AG04449 (cell line): ENCODE measurements at places on chromosomes 16 and 17.
A peak's percentile ranks its signal among the peaks of the same experiment; 100 is the strongest.

GRCh38 chr16:56689171-56689570 is 6.9 kb downstream of the MT1X start:
- no peak for DNase-seq

DNA sequence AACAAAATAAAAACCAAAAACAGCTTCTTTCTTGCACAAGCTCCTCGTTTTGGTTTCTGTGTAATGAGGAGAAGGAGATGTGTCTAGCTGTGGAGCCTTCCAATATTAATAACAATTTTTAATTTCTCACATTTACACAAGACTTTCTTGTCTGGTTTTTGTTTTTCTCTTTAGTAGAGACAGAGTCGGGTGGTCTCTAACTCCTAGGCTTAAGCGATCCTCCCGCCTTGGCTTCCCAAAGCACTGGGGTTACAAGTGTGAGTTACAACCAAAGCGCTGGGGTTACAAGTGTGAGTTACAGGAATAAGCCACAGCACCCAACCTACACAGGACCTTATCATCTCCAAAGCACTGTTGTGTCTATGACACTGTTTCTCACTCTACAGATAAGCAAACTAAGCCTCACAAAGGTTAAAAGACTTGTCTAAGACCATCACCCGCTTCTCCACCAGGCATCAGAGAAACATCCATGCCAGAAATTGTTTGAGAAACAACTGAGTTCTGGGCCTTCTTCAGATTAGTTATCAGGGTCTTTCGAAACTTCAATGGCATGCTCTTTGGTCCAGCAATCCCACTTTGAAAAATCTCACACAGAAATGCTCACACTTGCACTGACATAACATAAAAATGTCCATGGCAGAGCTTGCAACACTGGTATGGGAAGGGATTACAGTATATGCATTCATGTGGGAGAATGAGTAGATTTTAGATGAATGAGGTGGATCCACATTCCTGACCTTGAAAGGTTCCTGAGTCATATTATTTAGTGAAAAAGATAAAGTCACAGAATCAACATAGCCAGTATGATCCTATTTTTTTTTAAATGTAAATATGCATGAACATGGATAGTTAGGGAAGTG is 3.9 kb downstream of the ABAT start:
- peak; percentile 61 for DNase-seq

GRCh38 chr16:23987443-23987842 is 151.7 kb downstream of the PRKCB start:
- DNase-seq: no peak

- DNase-seq: no peak
These were observed 9.5 kb upstream of the IGFBP4 start for GRCh38 chr17:40433551-40434415.

DNA sequence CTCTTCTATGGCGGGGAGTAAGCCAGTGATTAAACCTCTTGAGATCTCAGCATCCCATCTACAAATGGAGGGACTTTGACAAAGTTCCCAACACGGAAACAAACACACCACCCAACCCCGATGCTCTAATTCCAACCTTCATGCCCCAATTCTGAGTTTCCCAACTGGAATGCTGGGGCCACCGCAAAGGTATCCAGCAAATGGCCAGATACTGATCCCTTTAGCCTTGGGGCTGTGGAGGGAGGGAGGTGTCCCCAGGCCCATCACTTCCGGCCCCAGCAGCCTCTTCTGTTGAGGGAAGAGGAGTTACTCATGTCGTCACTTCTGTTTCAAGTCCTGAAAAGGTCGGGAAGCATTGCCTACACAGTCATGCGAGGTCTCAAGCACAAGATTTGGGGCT is 154.8 kb upstream of the RPH3AL start:
- DNase-seq: no peak

- no peak for DNase-seq
These were observed 1.6 kb downstream of the EIF4A3 start for GRCh38 chr17:80145076-80146075.

GRCh38 chr16:86877108-86877507 is 298.8 kb downstream of the FOXL1 start:
- DNase-seq: no peak

GRCh38 chr16:56373003-56373402 is 52.3 kb downstream of the AMFR start:
- no peak for DNase-seq

DNA sequence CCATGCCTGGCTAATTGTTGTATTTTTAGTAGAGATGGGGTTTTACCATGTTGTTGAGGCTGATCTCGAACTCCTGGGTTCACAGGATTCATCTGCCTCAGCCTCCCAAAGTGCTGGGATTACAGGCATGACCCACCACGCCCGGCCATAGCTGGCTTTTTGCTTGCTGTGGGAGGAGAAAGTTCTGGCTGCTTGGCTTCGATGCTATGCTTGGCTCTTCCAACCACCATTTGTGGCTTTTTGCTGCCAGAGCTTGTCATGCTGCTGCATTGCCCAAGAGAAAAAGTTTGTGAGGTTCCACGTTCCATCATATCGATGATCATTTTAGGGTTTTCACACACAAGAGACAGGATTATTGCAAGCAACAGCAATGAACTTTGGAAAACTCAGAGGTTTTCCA is 16.2 kb downstream of the BMERB1 start:
- DNase-seq: no peak

- no peak for DNase-seq
These were observed 13.8 kb upstream of the ZNF469 start for GRCh38 chr16:88368994-88369393.

DNA sequence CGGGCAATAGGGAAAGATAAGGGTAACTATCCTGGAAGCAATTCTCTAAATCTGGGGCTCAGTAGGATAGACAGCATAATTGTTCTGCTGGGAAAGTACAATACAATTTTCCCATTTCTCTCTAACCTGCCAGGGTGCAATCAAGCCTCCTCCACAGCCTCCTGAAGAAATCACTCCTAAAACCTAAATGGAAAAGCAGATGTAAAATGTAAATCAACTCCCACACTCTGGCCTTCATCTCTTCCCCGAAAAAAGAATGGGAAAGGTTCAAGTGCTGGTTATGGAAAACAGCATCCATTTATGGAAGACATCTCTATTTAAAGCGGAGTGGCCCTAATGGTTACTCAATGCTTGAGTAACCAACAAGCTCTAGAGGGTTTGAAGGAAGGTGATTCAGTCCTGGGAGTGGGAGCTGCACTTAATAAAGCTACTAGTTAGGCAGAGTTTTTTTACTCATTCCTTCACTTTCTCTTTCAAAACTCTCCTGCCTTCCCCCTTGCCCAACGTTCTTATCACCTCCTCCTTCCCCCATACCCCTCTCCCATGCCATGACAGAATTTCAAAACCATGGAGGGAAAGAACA is 5.1 kb downstream of the MMD start:
- DNase-seq: no peak

DNA sequence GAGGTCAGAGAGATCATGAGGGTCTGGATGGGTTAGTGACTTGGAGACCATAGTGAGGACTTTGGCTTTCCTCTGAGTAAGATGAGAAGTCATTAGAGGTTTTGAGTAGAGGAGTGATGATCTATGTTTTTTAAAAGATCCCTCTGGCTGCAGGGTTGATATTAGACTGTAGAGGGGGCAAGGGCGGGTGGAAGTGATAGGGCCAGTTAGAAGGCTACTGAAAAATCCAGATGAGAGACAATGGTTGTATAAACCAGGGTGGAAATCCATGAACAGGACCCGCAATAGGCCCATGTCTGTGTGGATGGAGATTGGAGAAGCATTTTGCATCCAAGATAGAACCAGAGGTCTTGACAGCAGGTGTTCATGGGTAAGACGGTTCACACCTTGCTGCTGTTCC is 9.8 kb downstream of the ITGAL start:
- DNase-seq: no peak

DNA sequence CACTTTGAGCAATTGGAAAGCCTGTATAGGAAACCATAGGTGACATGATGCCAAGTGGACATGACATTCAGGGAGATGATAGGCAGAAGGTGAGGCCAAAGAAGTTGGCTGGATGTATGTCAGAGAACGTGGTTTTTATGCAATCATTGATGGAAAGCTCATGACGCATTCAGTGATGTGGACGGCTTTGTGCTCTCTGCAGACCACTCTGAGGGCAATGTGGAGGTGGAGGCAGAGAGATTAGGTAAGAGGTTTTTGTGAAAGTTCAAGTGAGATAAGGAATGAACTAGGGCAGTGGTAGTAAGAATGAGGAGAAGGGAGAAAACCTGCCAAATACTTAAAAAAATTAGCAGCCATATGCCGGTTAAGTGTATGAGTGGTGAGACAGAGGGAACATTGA is 99.0 kb downstream of the PRKCA start:
- DNase-seq: no peak

DNA sequence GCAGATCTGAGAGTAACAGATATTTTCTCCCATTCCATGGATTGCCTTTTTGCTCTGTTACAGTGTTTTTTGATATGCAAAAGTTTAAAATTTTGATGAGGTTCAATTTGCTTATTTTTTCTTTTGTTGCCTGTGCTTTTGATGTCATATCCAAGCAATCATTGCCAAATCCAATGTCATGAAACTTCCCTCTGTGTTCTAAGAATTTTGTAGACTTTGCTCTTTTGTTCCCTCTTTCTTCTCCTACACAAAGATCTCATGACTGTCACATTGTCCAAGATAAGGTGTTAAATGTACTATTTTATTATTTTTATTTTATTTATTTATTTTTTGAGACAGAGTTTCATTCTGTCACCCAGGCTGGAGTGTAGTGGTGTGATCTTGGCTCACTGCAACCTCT is 18.9 kb upstream of the KCNH6 start:
- no peak for DNase-seq

- no peak for DNase-seq
These were observed 47.1 kb downstream of the EPN2 start for GRCh38 chr17:19284005-19284959.

- no peak for DNase-seq
These were observed 135.2 kb upstream of the CPHXL start for GRCh38 chr16:75861311-75862097.
